ENCODE measurements at places on chromosomes 5 and 9. TPM values are rescaled to one million over a fixed set of nuclear protein-coding genes. Genes with fewer than 3 reads are reported as not detected.

GRCh38 chr9:71793386-71794105, 25.2 kb upstream of the CEMIP2 start:
- no peak for DNase-seq

DNA sequence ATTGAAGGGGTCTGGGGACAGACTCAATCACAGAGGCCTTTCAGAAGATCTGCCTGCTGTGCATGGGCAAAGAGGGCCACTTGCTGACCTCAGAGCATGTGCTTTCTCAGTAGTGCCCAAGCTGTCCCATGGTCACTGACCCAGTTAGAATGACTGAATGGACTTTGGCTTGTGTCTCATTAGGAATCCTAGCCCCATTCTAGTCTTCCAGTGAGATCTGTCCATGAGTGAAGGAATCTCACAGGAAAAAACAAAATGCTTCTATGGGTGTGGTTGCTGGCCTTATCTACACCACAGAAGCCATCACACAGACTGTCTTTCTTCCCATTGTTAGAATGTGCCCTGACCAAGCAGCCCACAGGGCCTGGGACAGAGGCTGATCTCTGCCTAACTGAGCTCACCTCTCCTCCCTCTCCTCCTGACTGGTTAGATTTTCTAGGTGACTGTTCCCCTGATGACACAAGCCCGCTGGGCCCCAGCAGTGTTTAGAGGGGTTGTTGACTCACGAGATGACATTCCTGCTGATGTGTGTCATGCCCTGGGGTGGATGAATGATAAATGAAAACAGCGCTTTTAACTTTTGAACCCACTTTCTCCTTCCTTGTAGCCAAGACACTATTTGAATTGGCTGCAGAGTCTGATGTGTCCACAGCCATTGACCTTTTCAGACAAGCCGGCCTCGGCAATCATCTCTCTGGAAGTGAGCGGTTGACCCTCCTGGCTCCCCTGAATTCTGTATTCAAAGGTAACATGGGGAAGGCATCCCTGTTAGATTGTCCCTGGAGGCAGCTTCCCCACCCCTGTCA, 24.8 kb downstream of the TGFBI start:
- no peak for DNase-seq

Gene DCAF12
- total RNA-seq, result 24.2 TPM

DNA sequence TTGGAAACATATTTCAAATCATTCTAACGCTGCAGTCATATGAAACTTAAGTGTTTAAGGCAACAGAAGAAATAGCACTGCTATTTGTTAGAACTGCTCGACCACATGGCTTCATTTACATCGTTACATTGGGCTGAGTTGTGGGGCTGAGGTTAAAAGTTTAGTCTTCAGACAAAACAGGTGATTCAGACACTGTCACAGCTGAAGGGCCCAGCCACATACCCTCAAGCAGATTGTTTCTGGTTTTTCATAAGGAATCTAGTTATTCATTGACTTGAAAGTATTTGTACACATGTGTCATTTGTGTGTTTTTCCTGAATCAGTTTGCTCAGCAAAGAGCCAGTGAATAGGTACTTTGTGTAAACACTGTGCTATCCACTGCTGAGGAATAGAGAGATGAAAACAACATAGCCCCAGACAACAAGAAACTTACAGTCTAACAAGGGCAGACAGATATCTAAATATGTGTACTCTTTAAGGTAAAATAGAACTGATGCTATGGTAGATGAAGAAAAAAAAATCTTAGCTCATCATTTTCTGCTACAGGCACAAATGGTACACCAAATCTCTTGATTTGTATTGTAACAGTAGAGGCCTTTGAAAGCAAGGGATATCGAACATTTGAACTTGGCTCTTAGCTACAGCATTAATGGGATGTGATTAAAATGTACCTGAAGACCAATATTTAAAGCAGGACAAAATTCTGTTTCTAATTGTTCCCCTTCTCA, 357.6 kb upstream of the RPS23 start:
- no peak for DNase-seq

GRCh38 chr5:127943061-127943371, 140.6 kb upstream of the SLC12A2 start:
- DNase-seq, result no peak

GRCh38 chr9:78213712-78214111, 22.2 kb upstream of the CEP78 start:
- DNase-seq, result no peak

DNA sequence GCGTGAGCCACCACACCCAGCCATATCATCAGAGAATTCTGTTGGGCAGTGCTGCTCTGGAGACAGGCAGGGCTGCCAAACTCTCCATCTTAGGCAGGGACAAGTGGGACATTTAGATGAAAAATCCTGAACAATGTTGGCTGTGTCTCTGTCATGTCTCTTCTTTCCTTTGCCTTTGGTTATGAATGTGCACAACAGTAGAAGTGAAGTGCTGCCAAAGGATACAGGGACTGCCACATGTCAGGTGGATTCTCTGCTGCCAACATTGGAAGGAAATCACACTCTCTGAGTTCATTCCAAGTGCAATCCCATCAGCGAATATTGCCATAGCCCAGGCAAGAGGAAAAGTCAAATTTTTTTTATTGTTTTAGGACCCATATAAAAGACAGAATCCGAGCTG, 348.8 kb downstream of the TRPM3 start:
- no peak for DNase-seq

Gene GPR150
- total RNA-seq, result not detected

- no peak for DNase-seq
These were observed 115.1 kb upstream of the CTNND2 start for GRCh38 chr5:12019306-12019705.

GRCh38 chr5:148454576-148454975, 70.8 kb downstream of the FBXO38 start:
- DNase-seq, result peak; percentile 25

DNA sequence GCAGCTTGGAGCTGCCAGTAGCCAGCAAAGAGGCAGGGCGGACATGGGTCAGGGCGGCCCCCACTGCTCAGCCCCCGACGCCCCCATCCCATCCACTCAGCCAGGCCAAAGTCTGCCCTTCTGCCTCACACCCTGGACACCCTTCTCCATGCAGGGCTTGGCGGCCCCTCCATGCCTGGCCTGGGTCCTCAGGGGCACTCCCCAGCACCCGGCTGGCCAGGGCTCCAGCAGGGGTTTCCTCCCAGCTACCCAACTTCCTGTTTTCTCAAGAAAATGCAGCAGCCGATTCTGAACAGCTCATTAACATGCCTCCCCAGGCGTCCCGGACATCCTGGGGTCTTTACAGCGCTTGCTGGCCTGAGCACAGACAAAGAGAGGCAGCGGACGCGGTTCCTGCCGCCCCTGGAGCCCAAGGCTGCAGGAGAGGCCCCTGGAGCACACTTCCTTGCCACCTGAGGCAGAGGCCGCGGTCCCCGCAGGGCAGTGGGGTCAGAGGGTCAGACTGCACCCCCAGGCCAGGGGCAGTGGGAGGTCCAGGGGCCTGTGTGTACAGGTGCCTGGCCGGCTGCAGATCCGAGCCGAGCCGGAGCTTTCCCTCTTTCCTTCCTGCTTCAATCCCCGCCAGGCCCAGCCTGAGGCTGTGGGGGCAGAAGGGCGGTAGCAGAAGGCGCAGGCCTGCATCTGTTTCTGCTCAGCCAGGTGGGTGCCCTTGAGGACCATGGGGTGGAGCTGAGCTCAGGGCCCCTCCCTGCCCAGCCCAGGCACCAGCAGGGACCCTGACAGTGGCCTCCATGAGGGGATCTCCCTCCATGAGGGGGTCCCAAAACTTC, 18.7 kb upstream of the NRARP start:
- DNase-seq, result peak; percentile 37

Gene RNF183
- 0.53 TPM for total RNA-seq

DNA sequence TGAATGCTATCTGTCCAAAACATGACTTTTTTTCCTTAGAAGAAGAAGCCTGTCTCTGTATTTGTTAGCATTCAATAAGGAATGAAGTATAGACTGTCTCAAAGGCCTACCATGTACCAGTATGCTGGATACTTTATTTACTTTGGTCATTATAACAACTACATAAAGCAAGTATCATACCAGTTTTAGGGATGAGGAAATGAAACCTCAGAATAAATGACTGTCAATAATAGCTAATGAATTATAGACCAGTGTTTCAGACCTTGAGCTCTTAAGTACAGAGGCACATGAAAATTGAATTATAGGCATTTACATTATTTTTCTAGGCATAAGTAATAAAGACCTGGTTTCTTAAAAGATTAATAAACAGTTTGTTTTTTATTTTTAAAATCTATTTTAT, 166.4 kb upstream of the TLX3 start:
- DNase-seq, result no peak

Gene CYLC2
- total RNA-seq, result not detected

DNA sequence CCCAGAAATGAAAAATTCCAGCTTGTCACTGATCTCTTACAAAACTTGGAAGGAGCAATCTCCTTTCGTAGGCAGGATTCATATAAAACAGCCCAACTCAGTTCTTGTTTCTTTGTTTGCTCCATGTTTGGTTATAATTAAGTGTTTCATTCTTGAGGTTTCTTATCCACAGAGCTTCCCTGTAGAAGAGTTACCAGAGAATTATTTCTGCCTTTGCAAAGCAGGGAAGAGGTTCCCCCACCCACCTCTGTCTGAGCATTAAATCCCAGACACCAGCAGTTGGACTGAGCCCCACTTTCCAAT, 34.1 kb upstream of the RAI14 start:
- no peak for DNase-seq

DNA sequence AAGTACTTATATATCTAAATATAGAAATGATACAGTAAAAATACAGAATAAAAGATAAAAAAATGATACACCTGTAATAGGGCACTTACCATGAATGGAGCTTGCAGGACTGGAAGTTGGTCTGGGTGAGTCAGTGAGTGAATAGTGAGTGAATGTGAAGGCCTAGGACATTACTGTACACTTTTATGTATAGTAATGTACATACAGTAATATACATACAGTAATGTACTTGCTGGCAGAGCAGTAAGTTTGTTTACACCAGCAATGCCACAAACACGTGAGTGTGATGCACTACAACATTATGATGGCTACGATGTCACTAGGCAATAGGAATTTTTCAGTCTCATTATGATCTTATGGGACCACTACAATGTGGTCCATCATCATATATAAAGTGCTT, 34.2 kb downstream of the SUSD1 start:
- DNase-seq, result no peak

Gene PCDHB1
- not detected for total RNA-seq

Gene ANKRA2
- total RNA-seq, result 11.9 TPM

Gene DNLZ
- total RNA-seq, result 33.0 TPM

Gene KIF4B
- total RNA-seq, result not detected

Gene TGFBI
- total RNA-seq, result 49.7 TPM

DNA sequence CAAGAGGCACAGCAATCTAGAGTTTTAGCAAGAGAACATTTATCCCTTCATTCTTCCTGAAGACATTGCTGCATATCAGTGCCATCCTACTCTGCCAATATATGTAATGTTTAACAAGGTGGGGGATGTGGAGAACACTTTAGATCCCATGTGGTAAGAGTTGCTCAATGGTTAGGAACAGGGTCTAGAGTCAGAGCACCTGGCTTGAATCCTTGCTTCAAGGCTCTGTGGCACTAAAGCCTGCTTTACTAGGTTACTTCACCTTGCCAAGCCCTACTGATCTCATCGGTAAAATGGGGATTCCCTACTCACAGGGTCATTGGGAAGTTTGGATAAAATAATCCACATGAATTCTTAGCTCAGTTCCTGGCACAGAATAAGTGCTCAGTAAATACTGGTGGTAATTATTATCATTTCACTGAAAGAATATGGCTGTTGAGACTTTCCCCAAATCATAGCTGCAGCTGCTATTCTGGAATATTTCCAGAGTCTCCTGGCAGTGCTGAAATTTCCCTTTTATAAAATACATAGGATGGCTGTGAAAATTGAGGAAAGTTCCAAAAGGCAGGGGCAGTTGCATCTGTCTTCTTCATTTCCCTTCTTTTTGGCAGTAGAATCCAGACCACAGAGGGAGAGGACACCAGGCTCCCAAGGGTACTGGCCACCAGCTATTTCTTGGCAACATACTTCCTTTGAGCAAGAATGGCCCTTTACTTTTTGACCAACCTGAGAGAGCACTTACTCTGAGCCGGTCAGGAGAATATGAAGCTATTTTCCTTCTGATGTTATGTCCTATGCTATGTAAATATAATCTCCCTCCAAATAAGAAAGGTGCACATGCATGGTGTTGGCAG, 142.8 kb downstream of the PALM2AKAP2 start:
- DNase-seq, result no peak

- DNase-seq, result no peak
These were observed 785.5 kb upstream of the EDIL3 start for GRCh38 chr5:85170183-85170582.

GRCh38 chr9:131976157-131977108, 103.2 kb downstream of the MED27 start:
- no peak for DNase-seq

Gene ICE1
- total RNA-seq, result 16.7 TPM

- DNase-seq, result peak; percentile 67
These were observed 229.1 kb downstream of the SEC61B start for GRCh38 chr9:99451112-99451606.

DNA sequence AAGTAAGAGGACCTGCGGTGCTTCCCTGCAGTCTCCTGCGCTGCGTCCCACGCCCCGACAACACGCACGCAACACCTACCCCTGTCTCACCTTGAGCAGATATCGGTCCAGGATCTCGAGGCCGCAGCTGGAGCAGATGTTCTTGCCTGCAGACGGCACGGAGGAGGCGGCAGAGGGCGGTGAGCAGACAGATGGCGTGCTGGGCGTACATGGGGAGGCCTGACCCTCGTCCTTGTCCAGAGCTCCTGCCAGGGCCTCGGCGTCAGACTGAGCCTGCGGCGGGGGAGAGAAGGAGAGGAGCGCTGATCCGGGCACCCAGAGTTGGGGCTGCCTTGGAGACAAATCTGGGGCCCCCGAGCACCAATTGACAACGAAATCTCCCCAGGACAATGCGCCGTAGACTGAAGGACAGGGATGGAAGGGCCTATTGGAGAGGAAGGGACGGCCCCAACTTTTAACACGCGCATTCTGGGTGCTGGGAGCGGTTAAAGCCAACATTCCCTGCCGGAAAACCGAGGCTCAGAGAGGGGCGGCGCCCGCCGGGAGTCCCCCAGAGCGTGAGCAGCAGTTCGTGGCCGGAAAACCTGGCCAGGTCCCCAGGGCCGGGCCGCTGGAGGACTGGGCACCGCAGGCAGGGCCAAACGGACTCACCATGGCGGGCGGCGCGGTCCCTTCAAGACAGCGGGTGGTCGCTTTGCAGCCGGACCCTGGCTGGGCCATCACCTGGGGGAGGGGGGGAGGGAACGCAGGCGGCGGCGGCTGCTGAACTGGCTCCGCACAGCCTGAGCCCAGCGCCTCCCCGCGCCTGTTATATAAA, 1.8 kb downstream of the LHX6 start:
- no peak for DNase-seq

DNA sequence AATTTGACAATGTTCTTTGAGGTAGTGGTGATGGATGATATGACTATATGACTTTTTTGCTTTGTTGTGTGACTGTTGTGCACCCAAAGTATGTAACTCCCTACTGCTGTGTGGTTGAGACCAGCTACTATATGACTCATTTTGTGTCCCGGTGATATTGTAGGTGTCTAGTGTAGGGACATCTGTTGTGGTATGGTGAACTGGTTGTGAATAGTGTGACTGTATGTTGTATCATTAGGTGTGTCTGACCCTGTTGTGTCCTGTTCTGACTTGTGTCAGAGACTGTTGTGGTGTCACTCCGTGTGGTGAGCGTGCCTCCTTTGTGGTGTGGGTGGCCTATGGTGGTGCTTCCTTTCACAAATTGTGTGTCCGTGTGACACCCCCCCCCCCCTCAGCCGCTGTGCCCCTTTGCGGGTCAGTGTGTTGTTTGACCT, 11.2 kb upstream of the CXXC5 start:
- no peak for DNase-seq

GRCh38 chr9:2704504-2704903, 12.8 kb upstream of the KCNV2 start:
- DNase-seq, result no peak
